Activated T-cell treated with anti-CD3 and anti-CD28 coated beads, Interleukin-2, amount 50 U/mL, for 72 hours (primary cell): ENCODE measurements at places on chromosomes 4 and X.

DNA sequence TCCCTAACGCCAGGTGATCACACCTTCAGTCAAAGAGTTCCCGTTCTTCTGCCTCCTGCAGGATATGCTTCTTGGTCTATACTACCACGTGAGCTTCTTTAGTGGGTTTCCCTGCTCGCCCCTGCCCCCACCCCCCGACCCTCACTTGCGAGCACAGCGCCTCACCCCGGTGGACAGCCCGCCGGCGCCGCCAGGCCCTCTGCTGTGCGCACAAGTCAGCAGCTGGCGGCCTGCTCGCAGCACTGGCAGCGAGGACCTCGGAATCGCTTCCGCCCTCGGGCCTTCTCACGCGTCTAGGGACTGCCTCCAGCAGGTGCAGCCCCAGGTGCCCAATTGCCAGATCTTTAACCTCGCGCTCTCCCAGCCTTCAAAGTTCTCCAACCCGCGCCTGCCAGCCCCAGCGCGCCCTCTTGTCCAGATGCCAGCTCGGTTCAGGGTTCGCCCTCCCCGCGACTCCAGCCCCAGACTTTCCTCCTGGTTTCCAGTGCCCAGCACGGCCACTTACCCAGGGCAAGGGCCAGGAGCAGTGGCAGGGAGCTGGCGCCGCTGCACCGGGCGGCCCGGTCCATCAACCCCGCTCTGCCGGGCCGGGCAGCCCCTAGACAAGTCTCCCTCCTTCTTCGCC lies 454 bp downstream of the BTC start:
- DNase-seq, result peak; percentile 3

- DNase-seq, result no peak
Measured at GRCh38 chr4:3254302-3255131, 5.6 kb downstream of the MSANTD1 start.

DNA sequence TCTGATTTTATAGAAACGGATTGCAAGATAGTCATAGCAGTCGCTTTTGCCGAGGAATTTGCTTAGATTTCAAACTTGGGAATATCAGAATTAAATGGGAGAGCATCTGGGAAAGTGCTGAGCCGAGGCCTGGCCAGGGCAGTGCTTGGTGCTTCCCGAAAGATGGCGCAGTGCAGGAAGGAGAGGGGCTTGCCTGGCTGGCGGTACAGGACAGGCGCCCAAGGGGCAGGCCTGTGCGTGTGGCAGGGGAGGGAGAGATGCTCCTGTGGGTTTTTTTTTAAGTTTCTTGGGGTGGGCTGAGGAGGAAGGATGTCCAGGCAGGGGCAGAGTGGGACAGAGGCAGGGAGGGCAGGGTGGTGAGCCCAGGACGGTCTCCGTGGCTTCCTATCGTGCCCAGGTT lies 241.1 kb downstream of the AFAP1 start:
- no peak for DNase-seq

GRCh38 chr4:106444557-106444956 lies 76.0 kb upstream of the GIMD1 start:
- no peak for DNase-seq

- DNase-seq, result peak; percentile 14
Measured at GRCh38 chrX:44898411-44899221, 25.6 kb downstream of the KDM6A start.

GRCh38 chrX:70289168-70289792 lies 447 bp downstream of the PDZD11 start:
- DNase-seq, result no peak

GRCh38 chrX:107851215-107851614 lies 25.5 kb downstream of the MID2 start:
- DNase-seq, result no peak

GRCh38 chr4:114161809-114162208 lies 182.4 kb upstream of the ARSJ start:
- DNase-seq, result no peak

- DNase-seq, result peak; percentile 6
Measured at GRCh38 chrX:15129412-15129811, 140.5 kb downstream of the ASB9 start.

DNA sequence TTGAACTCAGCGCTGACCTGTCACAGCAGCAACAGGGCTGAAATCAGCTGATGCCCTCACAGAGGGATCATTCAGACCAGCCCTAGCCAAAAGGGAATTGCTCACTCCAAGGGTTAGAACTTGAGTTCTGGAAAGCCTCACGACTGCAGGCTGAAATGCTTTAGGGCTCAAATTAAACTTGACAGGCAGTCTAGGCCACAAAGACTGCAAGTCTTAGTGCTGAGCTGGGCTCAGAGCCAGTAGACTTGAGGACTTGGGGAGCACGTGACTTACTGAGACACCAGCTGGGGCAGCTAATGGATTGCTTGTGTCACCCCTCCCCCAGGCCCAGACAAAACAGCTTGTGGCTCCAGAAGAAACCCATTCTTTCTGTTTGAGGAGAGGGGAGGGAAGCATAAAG lies 119.0 kb upstream of the SLC6A14 start:
- no peak for DNase-seq

- no peak for DNase-seq
Measured at GRCh38 chrX:109774706-109775105, 41.6 kb upstream of the ACSL4 start.

DNA sequence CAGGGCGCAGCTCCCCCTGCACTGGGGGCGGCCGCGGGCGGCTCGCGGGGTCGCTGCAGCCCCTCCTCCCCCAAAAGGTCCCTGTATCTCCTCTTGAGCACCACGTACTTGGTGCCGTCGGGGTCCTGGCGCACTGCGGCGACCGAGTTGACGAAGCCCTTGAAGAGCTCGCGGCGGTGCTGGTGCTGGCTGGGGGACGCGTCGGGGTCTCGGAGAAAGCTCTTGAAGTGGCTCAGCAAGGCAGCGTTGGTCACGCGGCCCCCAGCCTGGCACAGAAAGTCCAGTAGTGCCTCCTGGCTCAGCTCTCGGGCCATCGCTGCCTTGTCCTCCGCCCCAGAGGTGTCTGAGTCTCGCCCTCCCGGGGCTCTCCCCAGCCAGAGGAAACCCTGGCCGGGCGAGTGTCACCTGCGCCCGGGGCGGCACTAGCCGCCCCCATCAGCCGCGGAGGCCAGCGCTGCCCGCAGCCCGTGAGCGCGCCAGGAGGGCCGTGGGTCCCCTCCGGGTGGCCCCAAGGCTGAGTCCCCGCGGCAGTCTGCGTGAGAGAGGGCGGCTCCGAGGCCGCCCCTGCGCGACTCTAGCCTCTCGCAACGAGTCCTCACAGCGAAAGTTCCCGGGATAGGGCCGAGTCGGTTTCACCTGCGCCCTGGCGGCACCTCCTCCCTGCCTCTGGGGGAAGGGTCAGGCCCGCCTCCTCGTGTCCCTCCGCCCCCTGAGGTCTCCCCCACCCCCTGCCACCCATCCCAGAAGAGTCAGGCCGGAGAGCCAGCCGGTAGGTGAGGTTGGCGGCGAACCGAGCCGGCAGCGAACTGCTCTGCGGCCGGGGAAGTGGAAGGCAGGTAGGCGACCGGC lies at the start of gene SOWAHB:
Gene SOWAHB, minus strand, starts transcription at position 609 of the 849 bp plus-strand sequence. Its CDS starts 295 bp downstream, at position 314.
- peak; percentile 27 for DNase-seq
